ENCODE measurements at places on chromosomes 11 and 22.

- no peak for DNase-seq
Observed at GRCh38 chr11:71188073-71188472, 64.3 kb downstream of the SHANK2 start.

DNA sequence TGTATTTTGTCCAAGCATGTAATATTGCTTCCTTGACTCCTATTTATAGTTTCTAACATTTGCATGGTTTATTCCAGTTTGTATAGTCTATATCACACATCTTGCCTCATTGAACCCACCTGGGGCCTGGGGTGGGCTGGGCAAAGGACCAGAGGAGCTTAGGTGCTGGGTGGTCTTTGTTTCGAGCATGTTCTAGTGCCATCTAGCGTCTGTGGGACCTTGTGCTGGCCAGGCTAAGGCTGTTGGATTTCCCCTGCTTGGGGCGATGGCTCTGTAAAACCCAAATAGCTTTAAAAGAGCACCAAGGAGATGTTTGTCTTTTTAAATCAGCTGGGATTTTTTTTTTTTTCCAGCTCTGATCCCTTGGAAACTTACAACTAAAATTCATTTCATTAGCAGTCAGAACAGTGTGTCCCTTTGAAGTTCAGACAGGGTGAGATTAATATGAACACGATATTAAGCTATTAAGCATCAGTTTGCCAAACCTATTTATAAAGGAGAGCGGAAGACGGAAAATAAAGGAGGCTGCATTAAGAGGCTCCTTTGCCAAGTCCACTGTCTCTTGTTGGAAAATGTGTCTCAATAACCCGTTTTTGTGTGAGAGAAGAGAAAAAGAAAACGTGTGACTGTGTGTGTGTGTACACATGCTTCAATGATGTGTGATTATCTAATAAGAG is 157.4 kb downstream of the COMMD9 start:
- no peak for DNase-seq

DNA sequence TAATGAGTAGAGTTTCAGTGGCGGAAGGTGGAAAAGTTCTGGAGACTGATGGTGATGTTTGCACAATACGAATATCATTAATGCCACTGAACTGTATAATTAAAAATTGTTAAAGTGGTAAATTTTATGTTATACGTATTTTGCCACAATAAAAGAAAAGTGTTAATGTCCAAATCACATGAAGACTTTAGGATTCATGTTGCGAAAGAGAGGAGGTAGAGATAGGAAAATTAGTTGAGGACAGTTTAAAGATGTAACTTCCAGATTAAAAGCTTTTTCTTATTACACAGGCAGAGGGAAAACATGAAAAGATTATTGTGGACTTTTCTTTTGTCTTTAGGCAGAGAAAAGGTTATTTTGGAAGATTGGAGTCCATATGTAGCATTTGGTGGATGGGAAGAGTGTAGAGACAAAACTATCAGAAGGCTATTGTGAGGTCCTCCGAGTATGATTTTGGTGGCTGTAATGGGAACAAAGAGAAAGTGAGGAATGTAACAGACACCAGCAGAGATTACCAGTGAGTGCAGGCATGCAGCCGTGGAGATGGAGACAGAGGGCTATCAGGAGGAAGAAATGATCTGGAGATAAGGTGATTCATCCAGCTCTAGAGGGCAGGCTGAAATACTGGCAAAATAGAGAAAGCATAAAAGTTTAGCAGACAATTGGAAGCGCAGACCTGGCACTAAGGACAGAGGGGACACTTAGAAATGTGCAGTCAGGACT is 12.5 kb downstream of the VPS26B start:
- no peak for DNase-seq

DNA sequence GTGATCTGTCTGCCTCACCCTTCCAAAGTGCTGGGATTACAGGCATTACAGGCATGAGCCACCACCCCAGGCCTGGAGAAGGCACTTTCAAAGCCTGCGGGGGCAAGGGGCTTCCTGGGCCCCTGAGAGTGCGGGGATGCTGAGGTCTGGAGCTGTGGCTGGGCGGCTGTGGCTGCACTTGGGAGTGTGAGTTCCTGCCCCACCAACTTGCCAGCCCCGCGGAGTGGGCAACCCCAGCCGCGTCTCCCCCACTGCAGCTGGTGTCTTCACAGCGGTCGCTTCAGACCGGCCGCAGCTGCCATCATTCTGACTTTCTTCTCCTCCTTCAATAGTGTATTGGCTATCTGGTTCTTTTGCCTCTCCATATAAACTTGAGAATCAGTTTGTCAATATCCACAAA is 10.7 kb upstream of the MAP6 start:
- no peak for DNase-seq

Measured in amniotic stem cell (primary cell).